IMR-90 (cell line): ENCODE measurements at places on chromosomes 1 and 21. TPM values are rescaled to one million over a fixed set of nuclear protein-coding genes. Genes with fewer than 3 reads are reported as not detected.

Gene BMP8B
- not detected in 2 replicates for total RNA-seq

Gene RAD54L
- total RNA-seq, result 4.7 and 4.8 TPM in 2 replicates

Gene LCE1B
- total RNA-seq, result not detected in 2 replicates

Gene ADAMTSL4
- total RNA-seq, result 0.54 and 0.56 TPM in 2 replicates

Gene SERBP1
- 94.1 and 240 TPM in 2 replicates for total RNA-seq

Gene SPAG17
- under 0.01 TPM in 1 of 2 replicates, not detected in the other for total RNA-seq

Gene GTF2B
- 41.0 and 55.5 TPM in 2 replicates for total RNA-seq

Gene NPHS2
- total RNA-seq, result not detected in 2 replicates

GRCh38 chr1:217585577-217585976 lies 45.3 kb downstream of the GPATCH2 start:
- no peak for DNase-seq

DNA sequence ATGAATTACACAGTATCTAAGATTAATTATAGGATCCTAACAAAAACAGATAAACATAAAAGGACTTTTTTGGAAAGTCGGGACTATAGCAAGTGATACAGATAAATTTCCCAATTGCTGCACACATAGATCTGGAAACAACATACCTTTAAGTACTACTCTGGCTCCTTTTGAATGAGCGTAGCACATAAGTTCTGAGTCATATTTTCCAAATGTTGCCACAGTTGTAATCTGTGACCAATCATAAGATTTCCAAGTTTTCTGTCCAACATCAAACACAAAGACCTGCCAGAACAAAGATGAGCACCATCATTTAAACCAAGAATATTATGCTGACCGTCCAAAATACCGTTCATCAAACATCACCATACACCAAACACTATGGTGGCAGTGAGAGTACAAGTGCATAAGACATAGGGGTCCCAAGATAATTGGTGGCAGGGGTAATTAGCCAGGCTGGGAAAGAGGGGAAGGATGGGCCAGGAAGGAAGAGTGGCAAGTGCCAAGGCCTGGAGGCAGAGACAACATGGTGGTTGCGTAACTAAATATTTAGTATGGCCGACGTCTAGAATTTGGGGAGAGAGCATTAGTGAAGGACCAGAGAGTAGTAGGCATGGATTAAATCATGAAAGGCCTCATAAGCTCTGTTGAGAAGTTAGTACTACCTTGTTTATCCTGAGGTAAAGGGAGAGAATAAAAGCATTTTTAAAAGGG lies 3.6 kb downstream of the CTBS start:
- DNase-seq, result peak; percentile 57

GRCh38 chr1:110176299-110176956 lies 26.1 kb downstream of the SLC6A17 start:
- no peak for DNase-seq

DNA sequence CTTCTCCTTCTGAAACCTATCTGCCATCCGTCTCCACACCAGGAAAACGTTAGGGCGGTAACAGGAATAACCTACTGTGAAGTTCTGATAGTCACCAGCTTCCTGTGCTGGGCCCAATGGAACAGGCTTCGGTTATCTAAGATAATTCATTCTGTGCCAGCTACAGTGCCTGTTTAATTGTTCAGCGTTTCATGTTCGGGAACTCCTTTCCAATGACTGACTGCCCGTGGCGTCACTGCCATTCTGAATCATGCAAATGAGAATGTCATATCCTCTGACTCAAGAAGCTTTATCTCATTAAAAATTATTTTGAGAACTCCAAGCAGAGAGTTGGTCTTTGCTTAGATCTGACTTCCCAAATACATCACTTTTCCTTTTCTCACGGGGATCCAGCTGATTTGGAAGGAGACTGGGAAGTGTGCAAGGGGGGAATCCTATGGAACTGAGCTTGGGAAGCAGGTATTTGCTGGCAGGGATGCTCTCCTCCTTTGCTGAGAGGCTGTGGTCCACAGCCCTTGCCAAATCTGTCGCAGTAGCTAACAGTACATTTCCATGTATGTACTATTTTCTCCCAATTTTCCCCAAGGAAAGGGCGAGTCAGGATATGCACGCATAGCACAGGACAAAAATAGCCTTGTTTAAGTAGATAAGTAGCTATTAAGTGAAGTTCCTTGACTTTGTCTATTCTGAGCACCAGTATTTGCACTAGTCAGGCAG lies 358.7 kb downstream of the LTN1 start:
- peak; percentile 95 for DNase-seq

DNA sequence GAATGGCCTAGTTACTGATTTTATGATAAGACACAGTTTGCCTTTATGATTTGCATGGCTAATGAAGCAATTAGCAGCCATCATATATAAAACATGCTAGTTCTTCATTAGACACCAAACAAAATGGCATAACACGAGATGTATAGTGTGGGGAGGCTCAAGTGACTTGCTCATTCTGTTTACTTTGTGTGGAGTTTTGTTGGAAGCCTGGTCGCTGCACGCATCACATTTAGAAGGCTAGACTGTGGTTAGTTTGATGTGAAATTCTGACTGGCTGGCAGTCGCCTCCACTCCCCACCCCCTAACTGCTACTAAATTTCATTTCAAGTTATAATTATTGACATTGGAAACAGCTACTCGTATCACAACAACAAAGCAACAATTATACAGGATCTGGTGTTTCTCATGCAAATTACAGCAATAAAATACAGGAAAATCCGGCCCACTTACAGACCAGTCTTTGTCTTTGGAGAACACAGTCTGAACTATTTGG lies 356.1 kb downstream of the LMO4 start:
- DNase-seq, result peak; percentile 72

GRCh38 chr1:247056071-247056470 lies 22.5 kb downstream of the ZNF670 start:
- DNase-seq, result no peak

DNA sequence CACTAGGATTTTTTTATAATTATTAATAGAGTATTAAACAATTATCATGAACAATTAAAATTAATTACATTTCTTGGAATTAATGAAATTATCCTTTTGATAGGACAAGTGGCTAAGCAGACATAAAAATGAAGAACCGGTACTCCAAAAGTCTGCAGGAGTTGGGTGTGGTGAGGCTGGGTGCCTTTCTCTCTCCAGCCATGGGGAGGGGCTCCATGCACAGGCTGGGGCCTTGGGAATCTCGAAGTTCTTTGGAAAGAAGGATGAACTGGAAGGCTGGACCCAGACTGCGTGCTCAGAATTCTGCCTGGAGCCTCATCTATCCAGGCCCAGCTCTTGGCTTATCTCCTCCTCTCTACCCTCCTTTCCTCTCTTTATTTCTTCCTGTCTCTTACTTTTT lies 94.1 kb downstream of the ACTL8 start:
- peak; percentile 25 for DNase-seq

DNA sequence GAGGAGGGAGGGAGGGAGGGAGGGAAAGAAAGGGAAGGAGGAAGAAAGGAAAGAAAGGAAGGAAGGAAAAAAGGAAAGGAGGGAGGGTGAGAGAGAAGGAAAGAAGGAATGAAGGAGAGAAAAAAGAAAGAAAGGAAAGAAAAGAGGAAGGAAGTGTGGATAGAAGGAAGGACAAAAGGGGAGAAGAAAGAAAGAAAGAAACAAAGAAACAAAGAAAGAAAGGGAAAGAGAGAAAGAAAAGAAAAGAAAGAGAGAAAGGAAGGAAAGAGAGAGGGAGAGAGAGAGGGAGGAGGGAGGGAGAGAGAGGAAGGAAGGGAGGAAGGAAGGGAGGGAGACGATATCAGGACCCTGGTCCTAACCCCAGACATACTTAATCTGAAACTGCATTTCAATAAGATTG lies 146.2 kb upstream of the ZC3H11B start:
- DNase-seq, result no peak

DNA sequence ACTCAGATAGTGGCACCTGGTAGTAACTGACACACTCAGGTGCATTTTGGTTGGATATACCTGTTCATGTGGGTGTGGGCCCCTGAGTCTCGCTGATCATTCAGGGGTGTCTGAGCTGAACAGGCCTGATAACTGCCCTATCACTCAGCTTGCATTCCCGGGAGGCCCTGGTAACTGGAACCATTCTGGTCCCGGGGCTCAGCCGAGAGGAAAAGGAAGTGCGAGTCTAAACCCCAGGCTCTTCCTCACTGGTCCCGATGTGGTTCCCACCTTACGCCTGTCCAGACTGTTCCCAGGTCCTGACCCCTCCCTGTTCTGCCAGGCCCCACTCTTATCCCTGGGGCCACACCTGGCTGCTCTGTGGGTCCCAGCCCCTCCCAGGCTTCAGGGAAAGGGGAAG lies 11.7 kb upstream of the CDK18 start:
- no peak for DNase-seq

DNA sequence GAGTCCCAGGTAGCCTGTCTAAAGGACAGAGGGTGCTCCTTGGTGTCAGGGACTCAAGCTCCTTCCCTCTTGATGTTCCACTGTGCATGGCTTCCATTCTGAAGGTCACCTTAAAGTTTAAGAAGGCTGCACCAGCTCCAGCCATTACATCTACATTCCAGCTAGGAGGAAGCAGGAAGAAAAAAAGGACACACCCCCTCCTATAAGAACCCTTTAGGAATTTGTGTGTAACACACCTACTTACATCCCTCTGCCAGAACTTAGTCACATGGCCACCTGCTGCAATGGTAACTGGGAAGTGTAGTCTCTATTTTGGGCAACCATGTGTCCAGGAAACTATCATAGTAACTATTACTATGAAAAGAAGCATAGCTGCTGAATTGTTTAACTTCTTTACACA lies 161.6 kb upstream of the KLHDC7A start:
- DNase-seq, result no peak

DNA sequence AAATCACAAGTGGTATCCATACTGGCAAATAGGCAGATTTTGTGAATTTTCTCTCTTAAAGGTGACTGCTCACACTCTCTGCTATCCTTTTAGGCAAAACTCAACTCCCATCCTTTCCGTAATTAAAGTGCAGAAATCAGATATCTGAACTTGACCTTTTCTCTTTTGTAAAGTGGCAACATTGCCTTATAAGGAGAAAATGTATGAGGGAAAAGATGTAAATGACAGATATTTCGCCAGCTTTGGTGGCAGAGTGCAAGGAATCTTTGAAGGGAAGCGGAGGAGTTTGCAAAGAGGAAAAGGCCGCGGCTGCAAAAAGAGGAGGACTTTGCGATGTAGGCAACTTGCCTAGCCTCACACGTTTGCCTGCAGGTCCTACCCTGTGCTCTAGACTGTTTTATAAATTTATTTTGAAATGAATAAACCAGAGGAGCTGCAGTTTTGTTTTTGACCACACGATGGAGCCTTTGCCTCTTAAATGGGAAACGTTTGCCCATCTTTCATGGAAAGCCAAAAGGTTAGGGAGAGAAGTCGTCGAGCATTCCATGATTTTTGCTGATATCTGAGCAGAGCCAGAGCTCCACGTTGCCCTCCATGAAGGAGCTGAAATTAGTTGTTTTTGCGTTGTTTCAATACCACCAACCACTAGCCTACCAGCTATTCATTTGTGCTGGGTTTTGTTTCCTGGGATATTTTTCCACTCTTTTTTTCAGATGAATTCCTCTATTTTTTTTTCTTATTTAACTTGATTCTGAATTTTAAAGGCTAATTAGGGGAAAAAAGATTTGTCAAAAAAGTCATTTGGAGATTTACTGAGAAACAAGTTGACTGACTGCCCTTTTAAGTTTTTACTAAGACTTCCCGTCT lies 242.3 kb downstream of the LMX1A start:
- peak; percentile 30 for DNase-seq

DNA sequence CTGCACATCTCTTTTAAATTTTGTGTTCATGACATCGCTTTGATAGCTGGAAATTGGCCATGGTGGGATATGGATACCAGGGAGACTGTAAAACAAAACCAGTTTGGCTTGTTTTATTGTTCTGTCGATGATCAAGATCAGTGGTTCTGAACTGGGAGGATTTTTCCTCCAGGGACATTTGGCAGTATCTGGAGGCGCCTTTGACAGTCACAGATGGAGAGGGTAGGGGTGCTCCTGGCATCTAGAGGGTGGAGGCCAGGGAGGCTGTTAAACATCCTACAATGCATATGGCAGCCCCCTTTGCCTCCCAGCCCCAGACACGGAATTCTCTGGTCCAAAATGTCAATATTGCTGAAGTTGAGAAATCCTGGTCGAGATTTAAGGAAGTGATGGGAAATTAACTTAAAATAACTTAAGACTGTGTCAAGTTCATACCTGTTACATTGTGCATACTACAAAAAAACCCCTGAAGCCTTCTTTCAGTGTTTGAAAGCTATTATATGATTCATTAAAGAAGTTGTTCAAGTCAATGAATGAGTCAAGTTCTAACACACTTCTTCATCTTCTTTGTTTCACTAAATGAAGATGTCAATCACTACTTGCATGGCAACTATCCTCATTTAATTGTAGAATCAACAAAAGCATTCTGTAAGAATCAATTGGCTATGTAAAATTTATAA lies 150.9 kb downstream of the KCNJ6 start:
- no peak for DNase-seq

DNA sequence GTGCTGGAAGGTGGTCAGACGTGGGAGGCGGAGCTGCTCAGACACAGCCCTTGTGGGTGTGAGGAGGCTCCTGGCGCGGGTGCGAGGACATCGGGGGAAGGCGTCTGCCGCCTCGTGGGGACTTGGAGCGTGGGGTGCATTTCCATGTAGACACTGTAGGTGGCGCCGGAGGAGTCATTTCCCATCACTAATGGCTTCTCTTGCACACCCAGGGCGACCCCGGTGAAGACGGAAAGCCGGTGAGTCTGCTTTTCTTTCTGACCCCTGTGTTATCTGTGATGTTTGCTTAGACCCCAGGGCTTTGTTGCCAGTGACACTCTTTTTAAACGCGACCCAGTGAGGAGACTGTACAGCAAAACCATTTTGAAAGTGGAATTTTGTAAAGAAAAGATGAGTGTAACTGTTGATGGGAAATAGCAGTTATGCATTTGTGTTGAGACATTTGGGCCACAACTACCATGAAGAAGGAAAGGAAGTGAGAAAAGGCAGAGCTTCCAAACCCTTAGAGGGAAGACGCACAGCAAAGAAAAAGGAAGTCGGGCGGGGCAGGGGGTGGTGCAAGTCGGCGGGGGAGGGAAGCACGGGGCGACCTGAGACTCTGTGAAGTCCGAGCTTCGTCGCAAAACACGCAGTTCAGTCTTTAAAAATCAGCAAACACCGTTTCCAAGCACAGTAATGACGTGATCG lies 64.0 kb downstream of the SLC19A1 start:
- DNase-seq, result peak; percentile 49
